ENCODE measurements at places on chromosomes 3 and 15.

DNA sequence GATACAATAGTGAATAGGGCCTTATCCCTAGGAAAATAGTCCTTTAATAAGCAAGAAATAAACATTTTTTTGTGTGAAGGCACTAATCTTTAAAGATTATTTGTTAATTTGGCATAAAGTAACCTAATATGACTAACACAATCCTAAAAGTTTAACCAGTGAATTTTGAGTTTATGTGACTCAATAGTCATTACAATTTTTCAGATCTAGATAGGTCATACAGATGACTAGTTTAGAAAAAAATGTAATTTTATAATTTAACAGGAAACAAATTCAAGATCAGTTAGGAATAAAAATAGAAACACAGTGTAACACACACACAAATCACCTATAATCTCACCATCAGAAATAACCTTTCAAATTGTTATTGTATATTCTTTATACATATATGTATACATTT lies 620.7 kb upstream of the ALCAM start:
- DNase-seq, result no peak

GRCh38 chr3:10192953-10193691 lies 28.4 kb downstream of the IRAK2 start:
- peak; percentile 56 for DNase-seq

GRCh38 chr3:130779486-130779885 lies 32.9 kb upstream of the PIK3R4 start:
- no peak for DNase-seq

GRCh38 chr3:122088531-122088930 lies 33.4 kb downstream of the CD86 start:
- DNase-seq, result no peak

DNA sequence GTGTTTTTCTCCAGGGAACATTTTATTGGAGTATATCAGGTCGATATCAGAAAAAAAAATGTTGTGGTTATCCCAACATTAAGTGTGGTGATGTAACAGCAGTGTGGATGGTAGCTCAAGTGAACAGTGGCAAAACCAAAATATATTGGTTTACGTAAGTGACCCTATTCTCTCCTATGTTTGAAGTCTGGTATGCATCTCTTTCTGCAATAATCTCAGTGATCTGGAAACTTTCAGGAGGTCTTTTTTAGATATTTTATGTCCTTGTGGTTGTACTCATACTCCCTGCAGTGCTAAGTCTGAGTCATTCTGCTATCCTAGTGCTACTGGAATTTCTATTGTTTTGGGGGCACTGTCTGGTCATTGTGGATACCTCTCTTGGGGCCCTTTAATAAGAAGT lies 137.9 kb downstream of the SNRPN start:
- DNase-seq, result no peak

GRCh38 chr15:32981536-32981935 lies 213.0 kb downstream of the FMN1 start:
- no peak for DNase-seq

- DNase-seq, result peak; percentile 9
Observed at GRCh38 chr3:122941228-122942206, 86.0 kb downstream of the SEMA5B start.

DNA sequence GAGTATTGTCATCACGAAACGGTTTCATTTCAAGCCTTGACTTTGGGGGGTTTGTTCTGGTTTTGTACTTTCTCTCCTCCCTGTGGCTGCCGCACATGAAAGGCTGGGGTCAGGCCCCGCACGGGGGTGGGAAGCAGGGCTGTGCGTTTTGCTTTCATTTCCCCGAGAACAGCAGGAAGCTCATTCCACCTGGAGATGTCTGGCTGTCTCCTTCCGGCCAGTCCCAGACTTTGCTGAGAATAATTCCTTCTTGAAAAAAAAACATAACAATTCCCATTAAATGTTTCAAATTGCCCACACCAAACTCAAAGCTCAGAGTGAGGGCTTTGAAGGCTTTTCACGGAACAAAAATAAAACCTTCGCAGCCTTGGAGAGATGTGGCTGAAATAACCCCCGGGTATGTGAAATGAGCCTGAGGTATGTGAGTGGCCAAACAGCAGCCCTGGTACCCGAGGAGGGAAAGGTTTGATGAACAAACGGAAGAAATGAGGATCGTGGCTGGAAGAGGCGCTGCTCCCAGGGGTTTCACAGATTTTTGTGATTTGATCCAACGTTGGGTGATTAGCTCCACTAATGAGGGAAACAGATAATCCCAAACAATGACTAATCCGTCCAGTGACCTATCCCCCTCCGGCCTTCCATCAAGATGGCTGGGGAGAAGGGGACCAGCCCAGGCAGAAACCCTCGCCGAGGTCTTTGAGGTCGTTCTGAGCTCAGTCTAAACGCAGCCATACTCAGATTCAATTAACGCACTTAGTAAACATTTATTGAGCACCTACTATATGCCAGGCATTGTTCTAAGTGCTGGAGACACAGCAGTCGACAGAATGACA lies 126.9 kb upstream of the MEF2A start:
- no peak for DNase-seq

- DNase-seq, result no peak
Observed at GRCh38 chr3:119790369-119790768, 8.5 kb downstream of the NR1I2 start.

DNA sequence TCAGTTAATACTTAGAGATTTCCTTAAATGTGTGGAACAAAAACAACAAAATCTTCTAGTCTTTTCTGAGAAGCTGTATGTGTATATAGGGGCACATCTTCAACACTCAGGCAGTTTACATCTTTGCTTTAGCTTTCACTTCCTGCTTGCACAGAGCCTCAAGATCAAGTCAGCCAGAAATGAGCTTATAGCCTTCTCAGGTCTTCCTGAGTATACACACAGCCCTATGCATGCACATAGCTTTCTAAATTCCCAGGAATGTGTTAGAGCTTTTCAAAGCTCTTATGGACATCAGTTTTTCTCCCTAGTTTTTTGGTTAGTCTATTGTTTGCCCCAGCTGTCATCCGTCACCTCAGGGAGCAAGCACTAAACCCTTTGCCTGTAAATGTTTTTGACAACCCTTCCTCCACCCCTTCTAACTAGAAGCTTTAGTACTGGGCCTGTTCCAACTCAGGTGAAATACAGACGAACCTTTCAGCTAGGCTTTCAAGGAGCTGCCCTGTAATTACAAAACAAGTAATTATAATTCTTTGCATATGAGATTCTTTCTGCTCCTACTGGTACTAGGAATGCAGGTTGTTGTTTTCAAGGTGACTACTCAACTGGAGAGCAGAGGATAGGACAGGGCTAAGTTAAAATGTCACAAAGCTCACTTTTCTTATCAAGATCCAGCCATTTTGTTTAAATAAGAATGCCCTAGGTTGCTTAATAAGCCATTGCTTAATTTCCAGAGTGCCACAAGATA lies 22.6 kb upstream of the MTMR10 start:
- DNase-seq, result peak; percentile 22

- no peak for DNase-seq
Observed at GRCh38 chr3:101847328-101847727, 2.0 kb upstream of the NFKBIZ start.

DNA sequence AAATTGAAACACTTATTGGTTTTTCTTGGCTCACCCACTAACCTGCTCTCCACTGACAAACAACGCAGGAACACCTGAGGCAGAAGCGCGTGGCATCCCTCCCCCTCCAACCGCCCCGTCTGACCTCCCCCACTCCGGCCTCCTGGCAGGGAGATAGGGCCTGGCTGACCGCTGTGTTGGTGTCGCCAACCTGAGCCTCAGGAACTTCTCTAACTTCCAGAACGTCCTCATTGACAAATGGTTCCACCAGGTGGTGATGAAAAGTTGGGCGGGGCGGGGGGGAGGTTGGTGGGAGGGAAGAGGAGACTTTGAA lies 22.8 kb downstream of the IL17RD start:
- no peak for DNase-seq

- DNase-seq, result no peak
Observed at GRCh38 chr3:25040748-25041147, 387.3 kb upstream of the RARB start.

All from hematopoietic multipotent progenitor cell treated with erythropoietin and hydrocortisone succinate and interleukin-3 and kit ligand, for 6 days (in vitro differentiated cells).